ENCODE measurements at places on chromosomes 16 and 17.

DNA sequence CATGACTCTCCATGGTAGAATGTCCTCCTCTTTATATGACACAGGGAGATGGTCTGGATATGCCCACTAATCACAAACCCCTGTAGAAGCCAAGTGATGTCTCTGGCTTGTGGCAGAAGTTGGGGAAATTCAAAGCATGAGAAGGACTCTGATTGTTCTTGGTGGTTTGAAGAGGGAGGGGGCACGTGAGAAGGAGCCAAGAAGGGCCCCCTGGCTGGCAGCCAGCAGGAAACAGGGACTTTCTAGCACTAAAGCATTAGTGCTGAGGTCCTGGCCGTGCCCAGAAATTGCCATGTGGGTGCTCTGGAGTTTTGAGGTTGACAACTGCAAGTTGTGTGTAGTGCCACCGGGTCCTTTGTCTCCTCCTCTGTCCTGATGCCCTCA is 199.9 kb downstream of the LGALS9B start:
- DNase-seq = peak; percentile 16

DNA sequence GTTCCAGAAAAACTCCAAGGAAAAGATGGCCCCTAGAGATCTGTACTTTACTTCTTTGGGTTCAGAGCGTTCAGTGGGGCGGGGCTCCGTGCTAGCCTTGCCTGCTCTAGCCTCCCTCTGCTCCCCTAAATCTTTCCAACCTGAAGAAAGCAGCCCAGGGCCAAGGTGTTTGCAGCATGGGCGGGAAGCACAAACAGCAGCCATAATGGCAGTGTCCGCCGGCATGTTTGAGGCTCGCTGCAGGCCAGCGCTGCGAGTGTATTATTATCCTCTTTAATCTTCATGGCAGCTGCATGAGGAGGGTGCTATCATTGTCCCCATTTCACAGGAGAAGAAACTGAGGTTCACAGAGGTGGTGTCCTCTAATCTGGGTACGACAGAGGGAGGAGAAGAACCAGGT is 10.4 kb downstream of the CALB2 start:
- DNase-seq = no peak

GRCh38 chr17:70604854-70605253 is 435.5 kb downstream of the KCNJ2 start:
- DNase-seq = no peak

GRCh38 chr17:50956750-50957523 is 90.8 kb upstream of the TOB1 start:
- peak; percentile 76 for DNase-seq

DNA sequence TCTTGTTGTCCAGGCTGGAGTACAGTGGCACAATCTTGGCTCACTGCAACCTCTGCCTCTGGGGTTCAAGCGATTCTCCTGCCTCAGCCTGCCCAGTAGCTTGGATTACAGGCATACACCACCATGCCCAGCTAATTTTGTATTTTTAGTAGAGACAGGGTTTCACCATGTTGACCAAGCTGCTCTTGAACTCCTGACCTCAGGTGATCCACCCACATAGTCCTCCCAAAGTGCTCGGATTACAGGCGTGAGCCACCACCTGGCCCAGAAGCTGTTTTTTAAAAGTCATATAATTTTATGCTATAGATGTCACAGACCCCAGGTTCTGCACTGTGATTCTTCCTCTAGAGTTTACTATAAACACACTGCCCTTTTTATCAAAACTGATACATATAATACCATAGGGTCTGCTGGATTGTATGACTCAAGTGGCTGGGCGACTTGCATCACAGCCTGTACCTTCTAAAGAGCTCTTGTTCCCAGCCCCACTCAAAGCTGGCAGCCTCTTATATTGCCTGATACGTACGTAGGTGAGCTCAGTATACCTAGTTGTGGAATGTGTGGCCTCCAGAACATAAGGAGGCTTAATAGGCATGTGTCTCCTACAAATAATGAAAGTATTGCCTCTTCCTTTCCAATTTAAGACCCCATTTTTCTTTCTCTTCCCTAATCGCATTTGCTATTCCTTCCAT is 295.8 kb downstream of the ZFHX3 start:
- DNase-seq = no peak

DNA sequence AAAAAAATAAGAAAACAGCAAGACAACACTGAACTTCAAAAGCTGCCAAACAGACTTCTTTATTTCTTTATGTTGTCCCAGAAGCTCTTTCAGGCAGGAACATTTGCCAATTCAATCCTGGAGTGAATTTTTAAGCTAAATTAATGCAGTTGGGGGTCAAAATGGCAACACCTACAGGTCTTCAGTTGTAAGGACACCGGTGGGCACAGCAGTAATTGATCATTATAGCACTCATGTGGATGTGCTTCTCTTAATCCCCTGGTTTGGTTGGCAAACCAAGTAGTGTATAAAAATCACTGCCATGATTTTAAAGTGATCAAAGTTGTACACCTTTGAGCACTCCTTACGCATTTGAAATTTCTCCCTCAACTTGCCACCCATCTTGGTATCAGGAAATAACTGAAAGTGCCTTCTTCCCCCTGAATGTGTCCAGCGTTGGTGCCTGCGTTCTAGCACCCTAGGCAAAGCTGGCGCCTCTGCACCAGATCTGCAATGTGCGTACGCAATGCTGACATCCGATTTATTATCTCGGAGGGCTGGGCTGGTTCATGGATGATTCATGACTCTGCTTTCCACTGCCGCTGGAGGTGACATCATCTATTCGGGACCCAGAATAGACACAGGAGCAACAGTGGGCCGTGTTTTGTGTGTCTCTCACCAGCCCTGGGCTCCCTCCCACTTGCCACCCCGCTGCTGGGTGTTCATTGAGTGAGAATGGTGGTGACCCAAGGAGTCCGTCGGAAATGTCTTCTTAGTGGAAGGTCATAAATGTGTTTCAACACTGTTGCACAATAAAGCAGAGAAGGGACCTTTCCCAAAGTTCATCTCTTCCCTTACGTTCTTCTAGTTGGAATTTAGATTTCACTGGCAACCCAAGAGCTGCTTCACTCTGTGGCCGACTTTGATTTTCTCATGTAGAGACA is 203.4 kb downstream of the CCDC182 start:
- DNase-seq = peak; percentile 81

DNA sequence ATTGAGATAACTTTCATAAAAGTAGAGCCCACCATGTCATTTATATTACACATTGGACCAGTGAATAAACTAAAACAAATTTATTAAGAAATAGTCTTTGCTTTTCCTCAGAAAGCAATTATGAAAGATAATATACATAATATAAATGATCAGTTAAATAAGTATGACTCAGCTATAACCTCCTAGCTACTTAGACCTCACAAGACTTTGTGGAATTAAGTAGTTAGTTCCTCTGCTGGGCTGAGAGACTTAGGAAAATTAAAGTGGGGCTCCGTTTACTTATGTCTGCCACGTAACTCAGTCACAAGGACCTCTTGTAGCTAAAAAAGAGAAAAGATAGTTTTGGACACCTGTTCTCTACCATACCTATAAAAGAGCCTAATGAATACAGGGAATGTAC is 76.9 kb downstream of the MRTFB start:
- no peak for DNase-seq

DNA sequence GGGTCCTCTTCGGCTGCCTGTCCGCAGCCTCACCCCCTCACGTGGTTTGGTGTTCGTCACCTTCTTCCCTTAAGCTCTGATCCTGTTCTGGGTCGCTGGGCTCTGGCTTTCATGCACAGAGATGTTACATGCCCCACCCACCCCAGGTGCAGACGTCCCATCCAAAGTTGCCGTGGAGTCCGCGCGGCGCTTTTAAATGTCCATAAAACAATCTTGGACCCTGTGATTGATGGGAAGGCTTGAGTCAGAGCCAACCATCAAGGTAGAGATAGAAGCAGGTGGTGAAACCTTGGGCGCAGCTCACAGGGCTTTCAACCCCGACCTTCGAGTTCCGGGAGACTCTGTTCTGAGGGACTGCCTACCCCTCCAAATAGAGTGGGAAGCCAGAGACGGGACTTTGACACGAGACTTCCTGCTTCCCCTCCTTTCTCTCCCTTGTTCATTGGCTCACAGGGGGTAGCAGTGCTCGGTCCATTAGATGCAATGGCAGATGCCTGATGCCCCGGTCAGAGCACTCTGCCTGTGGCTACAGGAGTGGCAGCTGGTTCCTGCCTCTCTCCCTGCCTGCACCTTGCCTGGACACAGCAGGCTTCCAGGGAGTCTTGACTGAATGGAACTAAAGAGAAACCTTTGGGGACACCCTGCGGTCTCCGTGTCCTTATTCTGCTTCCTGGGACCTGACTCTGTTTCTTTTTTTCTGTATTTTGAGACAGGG is 4.0 kb downstream of the ENGASE start:
- no peak for DNase-seq

GRCh38 chr17:59257101-59257500 is 36.8 kb downstream of the GDPD1 start:
- no peak for DNase-seq

DNA sequence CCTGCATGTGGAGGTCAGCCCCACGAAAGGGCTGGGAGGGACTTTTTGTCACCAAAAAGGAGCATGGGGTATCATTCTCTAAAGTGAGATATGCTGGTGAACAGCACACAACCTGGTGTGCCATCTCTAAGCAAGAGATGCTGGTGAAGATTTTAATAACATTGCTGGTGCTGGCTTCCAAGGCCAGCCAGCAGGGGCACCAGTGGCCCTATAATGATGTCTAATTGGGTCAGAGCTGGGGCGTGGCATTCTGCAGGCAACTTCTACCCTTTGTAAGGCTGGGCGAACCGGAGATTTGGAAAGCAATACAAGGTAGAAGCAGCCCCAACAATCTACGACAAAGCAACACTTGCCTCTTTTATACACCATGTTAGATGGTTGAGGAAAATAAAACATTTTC is 16.8 kb downstream of the SDR42E1 start:
- no peak for DNase-seq

DNA sequence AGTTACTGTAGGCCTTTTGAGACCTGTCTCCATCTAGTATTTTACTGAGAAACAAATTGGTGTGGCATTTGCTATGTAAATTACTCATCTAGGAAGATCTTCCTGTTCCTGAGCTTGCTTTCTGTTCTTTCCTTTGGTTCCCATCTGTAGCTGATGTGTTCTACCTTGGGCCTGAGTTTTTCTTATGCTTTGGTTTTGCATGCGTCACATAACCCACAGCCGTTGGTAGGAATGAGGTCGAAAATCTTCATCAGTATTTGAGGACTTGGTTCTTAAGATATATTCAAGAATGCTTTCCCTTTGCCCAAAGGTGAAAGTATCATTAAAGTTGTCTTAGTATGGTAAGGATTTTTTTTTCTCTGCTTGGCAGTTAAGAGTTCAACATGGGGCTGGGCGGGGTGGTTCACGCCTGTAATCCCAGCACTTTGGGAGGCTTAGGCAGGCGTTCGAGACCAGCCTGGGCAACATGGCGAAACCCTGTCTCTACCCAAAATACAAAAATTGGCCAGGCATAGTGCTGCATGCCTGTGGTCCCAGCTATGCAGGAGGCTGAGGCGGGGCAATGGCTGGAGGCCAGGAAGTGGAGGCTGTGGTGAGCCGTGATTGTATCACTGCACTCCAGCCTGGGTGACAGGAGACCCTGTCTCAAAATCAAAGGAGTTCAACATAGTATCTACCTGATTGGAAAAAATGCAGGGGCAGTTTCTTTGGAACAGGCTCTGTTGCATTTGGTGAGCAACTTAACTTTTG is 28.8 kb downstream of the IST1 start:
- DNase-seq = peak; percentile 59

DNA sequence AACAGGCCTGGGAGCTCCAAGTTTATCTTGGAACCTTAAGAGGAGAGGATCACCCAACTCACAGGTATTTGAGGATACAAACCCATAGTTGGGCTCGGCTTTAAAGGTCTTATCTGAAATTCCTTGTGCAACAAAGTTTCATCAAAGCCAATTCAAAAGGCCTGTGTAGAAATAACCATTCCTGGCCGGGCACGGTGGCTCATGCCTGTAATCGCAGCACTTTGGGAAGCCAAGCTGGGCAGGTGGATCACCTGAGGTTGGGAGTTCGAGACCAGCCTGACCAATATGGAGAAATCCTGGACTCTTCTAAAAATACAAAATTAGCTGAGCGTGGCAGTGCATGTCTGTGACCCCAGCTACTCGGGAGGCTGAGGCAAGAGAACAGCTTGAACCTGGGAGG is 28.7 kb downstream of the C16orf54 start:
- DNase-seq = no peak

DNA sequence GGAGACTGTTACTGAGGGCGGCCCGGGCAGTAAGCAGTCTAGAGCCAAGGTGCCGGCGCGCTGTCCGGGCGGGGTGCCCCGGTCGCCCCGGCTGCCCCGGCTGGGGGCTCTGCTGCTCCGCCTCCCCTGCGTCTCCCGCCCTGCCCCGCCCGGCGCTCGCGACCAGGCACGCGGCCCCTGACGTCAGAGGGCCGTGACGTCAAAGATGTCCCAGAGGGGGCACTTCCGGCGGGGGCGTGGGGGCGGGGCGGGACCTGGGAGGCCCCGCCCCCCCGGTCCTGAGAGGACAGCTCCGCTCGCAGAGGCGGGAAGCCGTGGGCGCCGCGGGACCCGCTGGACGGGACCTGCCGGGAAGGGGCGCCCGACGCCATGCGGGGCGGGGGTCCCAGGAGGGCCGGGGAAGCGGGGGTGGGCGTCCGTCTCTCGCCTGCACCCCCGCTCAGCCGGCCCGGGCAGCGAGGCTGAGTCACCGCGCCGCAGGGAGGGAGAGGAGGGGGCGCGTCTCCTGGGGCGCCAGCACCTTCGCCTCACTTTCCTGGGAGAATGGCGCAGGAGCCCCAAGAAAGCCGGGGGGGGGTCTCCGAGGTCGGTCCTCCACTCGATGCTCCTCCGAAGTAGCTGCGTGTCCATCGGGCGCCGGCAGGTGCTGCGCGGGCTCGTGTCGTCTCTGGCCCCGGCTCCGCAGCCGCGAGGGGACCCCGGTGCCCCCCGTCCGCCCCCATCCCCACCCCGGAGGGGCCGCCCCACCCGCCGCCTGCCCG is 4.4 kb upstream of the HIC1 start:
- peak; percentile 78 for DNase-seq

DNA sequence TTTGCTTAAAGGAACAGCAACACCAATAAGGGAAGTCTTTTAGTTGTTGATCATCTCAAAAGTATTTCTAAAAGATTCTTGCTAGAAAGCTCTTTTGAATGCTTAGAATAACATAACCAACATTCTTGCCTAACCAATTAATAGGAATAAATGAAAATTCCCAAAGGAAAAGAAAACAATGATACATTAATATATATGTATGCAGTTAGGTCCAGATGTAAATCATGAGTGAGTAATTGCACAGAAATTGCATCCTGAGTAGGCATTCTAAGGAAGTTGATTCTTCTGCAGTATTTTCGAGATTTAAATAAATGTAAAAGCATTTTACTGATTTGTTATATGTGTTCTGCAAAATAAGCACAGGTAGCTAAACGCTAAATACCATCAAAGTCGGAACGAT is 22.1 kb downstream of the COX10 start:
- DNase-seq = peak; percentile 12

DNA sequence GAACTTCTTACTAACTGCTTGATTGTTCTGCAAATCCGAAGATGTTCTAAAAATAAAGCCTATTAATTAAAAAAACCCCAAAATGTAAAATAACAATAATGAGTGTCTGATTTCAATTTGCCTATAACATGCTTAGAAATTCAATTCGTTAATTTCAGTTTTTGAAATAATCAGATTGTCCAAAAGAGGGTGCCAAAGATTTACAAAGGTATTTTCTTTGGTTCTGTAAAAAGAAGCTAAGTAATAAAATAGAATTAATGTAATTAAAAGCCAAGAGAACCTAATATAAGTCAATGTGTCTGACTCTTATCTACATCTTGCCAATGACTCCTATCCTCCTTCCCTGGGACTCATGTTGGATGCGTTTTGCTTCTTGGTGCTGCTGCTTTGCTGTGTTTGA is 75.0 kb upstream of the CPHXL start:
- peak; percentile 5 for DNase-seq
